ENCODE measurements at places on chromosomes 5 and 9.

GRCh38 chr5:16461782-16462181 lies 3.8 kb downstream of the ZNF622 start:
- no peak for DNase-seq

GRCh38 chr9:17556255-17556654 lies 22.6 kb upstream of the SH3GL2 start:
- DNase-seq = no peak

DNA sequence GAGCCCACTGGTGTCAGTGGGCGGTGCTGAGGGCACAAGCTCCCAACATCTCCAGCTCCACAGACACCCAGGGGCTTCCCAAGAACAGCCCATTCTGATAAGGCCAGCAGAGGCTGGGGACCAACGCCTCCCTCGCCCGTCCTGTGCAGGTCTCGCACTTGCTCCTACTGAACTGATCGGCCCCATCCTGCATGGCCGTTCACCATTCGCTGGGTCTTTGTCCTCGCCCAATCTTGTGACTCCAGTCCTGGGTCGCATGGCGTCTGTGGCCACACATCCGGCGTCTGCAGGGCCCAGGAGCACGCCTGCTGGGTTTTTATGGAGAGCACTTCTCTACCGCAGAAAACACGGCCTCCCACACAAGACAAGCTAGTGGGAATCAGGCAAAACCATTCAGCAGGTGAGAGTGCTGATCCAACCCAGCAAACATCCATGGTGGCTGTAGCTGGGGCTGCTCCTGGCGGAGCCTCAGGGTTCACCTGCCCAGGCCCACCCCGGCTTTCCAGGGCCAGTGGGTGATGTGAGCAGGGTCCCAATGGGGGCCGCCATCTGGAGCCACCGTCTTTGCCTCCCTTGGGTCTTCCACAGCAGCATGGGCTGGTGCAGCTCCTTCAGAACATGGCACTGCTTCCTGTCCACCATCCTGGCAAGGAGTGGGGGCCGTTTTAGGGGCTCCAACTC lies 7.4 kb downstream of the LRRC14B start:
- no peak for DNase-seq

- no peak for DNase-seq
These were observed 285.6 kb downstream of the RASEF start for GRCh38 chr9:82777366-82777765.

- DNase-seq = no peak
These were observed 1.9 kb upstream of the GRIN1 start for GRCh38 chr9:137136881-137137607.

GRCh38 chr9:124303762-124304161 lies 46.0 kb downstream of the NEK6 start:
- no peak for DNase-seq

GRCh38 chr9:112487008-112487798 lies 576 bp downstream of the KIAA1958 start:
- DNase-seq = peak; percentile 61

DNA sequence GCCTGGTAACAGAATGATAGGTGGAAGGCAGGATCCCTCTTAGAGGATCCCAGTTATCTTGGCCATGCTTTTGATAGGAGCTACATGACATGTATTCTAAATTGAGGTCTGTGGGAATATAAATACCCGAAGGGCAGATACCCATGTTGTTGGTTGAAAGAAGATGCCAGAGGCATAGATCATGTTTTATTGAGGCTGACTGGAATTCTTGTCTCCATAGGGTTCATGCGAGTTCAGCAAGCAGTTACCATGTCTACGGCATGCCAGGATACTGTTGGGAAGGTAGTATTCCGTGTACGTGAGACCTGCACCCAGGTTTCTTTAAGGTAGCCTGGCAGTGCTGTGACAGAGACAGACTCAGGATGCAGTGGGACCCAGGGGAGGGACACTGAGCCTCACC lies 230.7 kb downstream of the NR3C1 start:
- no peak for DNase-seq

GRCh38 chr9:108374626-108375025 lies 481.2 kb downstream of the ACTL7B start:
- peak; percentile 68 for DNase-seq

GRCh38 chr5:138273834-138274188 lies 610 bp downstream of the GFRA3 start:
- DNase-seq = no peak

GRCh38 chr5:138938526-138938925 lies 63.4 kb upstream of the LRRTM2 start:
- DNase-seq = no peak

- peak; percentile 17 for DNase-seq
These were observed 329 bp downstream of the SYK start for GRCh38 chr9:90801973-90802322.

- DNase-seq = no peak
These were observed 7.3 kb downstream of the COL5A1 start for GRCh38 chr9:134648701-134649530.

GRCh38 chr5:59279979-59280378 lies 613.5 kb downstream of the PDE4D start:
- DNase-seq = no peak

GRCh38 chr5:65141493-65141892 lies 340.2 kb downstream of the ADAMTS6 start:
- DNase-seq = no peak

DNA sequence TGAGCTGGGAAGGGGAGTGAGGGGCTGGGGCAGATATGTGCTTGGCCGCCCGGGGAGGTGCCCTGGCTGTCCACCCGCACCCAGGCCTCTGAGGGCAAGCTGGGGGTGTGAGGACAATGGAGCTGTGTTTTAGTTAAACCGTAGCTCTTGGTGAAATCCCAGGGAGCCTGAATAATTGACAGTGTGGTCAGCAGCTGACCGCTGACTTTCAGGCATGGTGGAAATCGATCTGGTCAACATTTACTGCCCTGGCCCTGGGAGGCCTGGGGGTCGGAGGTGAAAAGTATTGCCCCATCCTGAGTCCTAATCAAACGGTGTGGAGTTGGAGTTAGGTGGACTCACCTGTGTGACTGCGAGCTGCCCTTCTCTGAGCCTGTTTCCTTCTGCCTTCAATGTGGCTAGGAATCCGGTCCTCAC lies 31.2 kb upstream of the CRB2 start:
- DNase-seq = no peak
